ENCODE measurements at places on chromosomes 2 and 18. TPM values are rescaled to one million over a fixed set of nuclear protein-coding genes. Genes with fewer than 3 reads are reported as not detected.

The TUBA3D gene
- not detected for total RNA-seq

The PLCD4 gene
- 0.38 TPM for total RNA-seq

The AKAIN1 gene
- not detected for total RNA-seq

The KLHL41 gene
- not detected for total RNA-seq

The CFAP221 gene
- not detected for total RNA-seq

The MOGAT1 gene
- not detected for total RNA-seq

The FAM110C gene
- total RNA-seq: 4.8 TPM

The REEP1 gene
- not detected for total RNA-seq

The ZSWIM2 gene
- not detected for total RNA-seq

The LHCGR gene
- not detected for total RNA-seq

The POTEC gene
- not detected for total RNA-seq

The ANKRD30B gene
- not detected for total RNA-seq

The MYOM1 gene
- 2.4 TPM for total RNA-seq

The RESP18 gene
- total RNA-seq: not detected

The PAX3 gene
- not detected for total RNA-seq

The POTEJ gene
- total RNA-seq: not detected

The RAB31 gene
- total RNA-seq: 3.5 TPM

The IL1RL1 gene
- total RNA-seq: 0.58 TPM

The EFR3B gene
- not detected for total RNA-seq

The IL37 gene
- 0.33 TPM for total RNA-seq

- no peak for DNase-seq
These were observed 4.5 kb downstream of the PCBP1 start for GRCh38 chr2:70091816-70092215.

DNA sequence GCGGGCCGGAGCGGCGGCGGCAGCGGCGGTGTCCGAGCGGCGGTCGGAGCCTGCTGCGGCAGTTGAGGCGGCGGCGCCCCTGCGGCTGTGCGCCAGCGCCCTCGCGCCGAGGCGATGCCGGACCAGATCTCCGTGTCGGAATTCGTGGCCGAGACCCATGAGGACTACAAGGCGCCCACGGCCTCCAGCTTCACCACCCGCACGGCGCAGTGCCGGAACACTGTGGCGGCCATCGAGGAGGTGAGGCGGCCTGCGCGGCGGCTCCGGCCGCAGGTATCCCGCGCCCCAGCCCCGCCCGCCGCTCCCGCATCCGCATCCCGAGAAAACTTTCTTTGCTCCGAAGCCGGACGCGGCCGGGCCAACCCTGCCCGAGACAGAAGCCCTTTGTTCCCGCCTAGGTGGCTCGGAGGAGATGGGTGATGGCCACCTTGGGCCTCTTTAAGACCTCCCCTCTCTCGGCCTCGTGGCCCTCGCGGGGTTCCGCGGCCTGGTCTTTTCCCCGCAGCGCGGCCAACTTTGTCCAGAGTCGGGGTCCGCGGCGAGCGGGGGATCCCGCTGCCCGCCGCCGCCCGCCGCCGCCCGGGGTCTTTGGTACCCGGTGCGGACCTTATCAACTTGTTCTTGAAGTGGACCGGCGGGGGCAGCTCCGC lies 504 bp downstream of the ASAP2 start:
- DNase-seq: no peak

GRCh38 chr2:139885921-139886498 lies 1105.8 kb upstream of the NXPH2 start:
- DNase-seq: no peak

- DNase-seq: no peak
These were observed 3.5 kb upstream of the RNU4ATAC start for GRCh38 chr2:121527009-121527682.

DNA sequence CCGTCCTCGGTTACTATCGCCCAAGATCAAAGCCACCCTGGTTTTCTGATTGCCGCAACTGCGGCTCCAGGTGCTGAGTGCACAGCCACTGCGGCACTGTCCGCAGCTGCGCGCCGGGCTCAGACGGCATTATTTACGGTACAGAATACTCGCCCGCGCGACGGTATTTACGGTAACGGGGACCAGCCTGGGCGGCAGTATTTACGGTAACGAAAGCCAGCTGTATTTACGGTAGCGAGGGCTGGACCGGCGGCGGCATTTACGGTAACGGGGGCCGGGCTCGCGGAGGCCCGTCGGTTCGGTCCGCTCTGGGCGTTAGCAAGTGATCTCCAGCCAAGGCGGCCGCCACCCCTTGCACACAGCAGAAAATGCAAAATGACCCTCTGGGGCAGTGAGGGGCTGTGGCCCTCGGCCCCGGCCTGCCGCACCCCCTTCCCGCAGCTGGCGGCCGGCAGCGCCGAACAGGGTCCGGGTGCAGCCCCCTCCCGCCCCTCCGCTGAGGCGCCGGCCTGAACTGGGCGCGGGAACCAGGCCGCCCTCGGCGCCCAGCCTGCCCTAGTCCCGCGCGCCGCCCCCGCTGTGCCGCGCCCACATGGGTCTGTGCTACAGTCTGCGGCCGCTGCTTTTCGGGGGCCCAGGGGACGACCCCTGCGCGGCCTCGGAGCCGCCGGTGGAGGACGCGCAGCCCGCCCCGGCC lies at the start of gene GNAL:
Gene GNAL (plus strand): TSS at position 293 of the 697 bp plus-strand sequence. CDS start 300 bp downstream, at position 593.
- peak; percentile 55 for DNase-seq

DNA sequence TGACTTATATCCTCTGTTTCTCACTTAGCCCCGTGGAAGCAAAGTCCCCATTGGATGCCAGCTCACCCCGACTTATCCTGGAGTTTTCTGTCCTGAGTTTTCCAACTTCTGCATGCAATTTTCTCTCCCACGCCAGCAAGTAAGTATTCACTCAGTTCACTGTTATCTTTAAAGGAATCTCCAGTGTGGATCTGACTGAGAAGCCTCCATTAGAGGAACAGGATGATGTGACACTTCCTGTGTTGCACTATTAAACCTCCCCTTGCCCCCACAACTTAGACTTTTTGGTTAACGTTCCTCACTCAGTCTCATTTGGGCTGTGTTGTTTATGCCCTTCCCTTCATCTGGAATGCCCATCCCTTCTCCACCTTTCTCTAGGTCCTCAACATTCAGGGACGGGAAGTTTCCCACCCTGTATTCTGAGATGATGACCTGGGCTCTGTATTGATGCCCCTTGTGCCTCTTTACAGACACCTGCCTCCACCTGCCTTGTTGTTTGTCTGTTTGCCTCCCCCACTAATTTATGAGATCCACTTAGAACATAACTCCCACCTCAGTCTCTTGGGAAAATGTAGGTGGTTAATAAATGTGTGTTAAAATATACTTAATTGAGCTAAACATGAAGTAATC lies 536.1 kb upstream of the RAB6C start:
- no peak for DNase-seq

GRCh38 chr2:42568401-42569115 lies at the start of gene MTA3:
MTA3 (plus strand) TSS chr2:42568632; CDS start chr2:42568746, 114 bp downstream.
- DNase-seq: peak; percentile 71

DNA sequence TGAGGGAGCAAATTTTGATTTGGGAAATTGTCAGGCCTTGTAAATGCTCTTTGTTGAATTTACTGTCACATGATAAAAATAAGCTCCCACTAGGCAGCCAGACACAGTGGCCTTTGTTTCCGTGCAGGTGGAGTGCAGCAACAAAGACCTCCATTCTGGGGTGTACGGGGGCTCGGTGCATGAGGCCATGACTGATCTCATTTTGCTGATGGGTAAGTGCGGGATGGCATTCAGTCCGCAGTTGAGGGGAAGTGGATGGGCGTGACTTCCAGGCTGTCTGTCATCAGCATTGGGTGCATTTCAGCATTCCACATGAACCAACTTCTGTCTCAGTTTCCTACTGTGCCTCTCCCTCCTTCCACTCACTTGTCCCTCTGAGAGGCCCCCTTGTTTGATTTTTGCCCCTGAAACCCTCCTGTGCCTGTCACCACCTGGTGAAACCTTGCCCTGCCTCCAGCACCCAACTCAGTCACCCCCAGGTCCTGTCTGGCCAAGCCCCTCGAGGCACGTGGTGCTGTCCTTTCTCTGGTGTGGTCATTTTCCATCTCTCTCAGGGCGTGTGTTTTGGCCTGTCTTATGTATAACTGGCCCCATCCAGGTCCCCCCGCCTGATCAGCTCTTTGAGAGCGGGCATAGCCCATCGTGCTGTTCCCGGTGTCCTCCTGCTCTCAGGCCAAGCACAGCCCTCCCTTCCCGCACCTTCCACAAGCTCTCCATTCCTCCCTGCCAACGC lies 16.3 kb downstream of the CNDP2 start:
- no peak for DNase-seq

- DNase-seq: no peak
These were observed at the start of gene LRRFIP1 for GRCh38 chr2:237627441-237628246. LRRFIP1 (plus strand) TSS chr2:237627587; CDS start chr2:237627645, 58 bp downstream.

GRCh38 chr18:813172-814071 lies 1.4 kb upstream of the YES1 start:
- DNase-seq: no peak

DNA sequence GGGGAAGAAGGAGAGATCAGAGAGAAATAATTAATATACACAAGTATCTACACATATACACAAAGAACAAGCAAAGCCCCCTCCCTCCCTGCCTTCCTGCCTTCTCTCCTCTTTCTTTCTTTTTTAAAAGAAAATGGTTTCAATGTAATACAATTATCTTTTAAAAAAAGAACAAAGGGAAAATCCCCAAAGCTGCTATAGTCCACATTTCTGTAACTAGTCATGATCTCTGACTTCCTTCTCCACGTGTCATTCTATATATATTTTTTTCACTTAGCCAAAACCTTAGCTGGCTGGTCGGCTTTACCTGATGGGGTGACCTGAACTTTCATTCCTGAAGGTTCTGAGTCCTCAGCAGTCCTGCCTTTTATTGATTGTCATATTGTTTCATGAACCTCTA lies 44.3 kb downstream of the MAP3K20 start:
- no peak for DNase-seq

- no peak for DNase-seq
These were observed 22.5 kb downstream of the BIRC6 start for GRCh38 chr2:32379352-32379751.

GRCh38 chr18:73283788-73284187 lies 416.0 kb upstream of the NETO1 start:
- no peak for DNase-seq

GRCh38 chr2:31166925-31167324 lies 28.7 kb upstream of the GALNT14 start:
- DNase-seq: no peak

- DNase-seq: no peak
These were observed 98.3 kb downstream of the KLF7 start for GRCh38 chr2:207067473-207067872.

DNA sequence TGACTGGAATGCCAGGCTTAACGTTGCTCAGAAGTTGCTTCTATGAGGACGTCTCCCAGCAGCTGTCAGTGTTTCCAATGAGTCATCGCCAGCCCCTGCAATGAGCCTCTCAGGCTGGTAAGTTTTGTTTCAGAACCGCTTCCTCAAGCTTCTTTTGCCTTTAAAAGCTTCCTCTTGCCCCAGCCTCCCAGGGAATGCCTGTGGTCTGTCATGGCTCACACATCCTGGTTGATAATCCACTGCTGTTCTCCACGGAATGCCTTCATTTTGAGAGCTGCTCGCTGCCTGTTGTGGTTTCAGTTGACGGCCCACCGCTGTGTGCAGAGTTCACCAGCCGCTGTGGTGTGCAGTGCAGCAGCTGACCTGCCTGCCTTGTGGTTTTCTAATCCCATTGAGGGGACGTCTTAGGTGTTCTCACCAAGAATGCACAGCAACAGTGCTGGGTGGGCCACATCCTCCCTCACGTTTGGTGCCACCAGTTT lies 96.4 kb downstream of the RTP5 start:
- peak; percentile 67 for DNase-seq

DNA sequence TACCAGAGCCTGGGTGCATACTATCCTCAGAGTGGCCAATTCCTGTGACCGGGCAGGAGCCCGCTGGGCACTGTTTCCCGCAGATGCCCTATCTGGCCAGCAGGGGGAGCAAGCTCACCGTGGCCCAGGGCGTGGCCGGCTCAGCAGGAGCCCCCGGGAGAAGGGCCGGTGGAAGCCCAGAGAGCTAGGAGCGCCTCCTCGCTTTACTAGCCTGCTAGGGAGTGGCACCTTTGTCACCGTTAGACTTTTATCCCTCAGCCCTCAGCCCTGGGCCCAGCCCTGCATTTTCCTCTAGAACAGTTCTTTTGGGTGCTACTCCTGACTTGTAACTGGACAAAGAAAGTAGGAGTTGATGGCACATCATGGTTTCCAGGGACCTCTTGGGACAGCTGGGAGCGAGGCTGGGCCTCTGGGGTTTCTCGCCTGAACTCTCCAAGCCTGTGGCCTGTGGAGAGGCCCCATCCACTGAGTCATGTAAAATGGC lies 24.0 kb downstream of the TMEM177 start:
- DNase-seq: peak; percentile 74

GRCh38 chr2:45009928-45010701 lies 863 bp upstream of the SIX2 start:
- no peak for DNase-seq

GRCh38 chr18:21179590-21180220 lies 62.3 kb upstream of the GREB1L start:
- DNase-seq: peak; percentile 39

DNA sequence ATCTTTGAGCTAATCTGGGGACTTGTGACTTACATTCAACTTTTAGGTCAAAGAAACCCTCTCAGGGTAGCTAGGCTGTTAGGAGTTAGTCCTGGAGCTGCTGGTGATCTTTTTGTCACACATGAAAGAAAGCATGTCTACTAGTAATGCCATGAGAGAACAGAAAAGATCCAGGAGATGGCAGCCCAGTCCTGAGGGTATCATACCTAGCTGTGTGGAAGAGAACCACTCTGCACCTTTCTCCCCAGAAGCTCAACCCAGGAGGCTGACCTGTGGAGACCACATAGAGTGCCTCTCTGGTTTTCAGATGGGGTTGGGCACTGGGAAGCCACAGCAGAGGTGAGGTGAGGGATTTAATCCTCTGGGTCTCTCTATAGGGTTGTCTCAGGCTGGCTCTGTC lies 460.2 kb upstream of the UBE2E3 start:
- DNase-seq: no peak

- no peak for DNase-seq
These were observed 1423.0 kb upstream of the PIK3C3 start for GRCh38 chr18:40532046-40532445.

- DNase-seq: no peak
These were observed 151.9 kb upstream of the ALKAL2 start for GRCh38 chr2:439556-440402.

- DNase-seq: no peak
These were observed 3.6 kb downstream of the LDLRAD4 start for GRCh38 chr18:13221869-13222855.

GRCh38 chr2:121030523-121030922 lies 254.5 kb downstream of the TFCP2L1 start:
- DNase-seq: no peak
